ENCODE measurements at places on chromosomes 1 and 21.
A peak's percentile ranks its signal among the peaks of the same experiment; 100 is the strongest.

DNA sequence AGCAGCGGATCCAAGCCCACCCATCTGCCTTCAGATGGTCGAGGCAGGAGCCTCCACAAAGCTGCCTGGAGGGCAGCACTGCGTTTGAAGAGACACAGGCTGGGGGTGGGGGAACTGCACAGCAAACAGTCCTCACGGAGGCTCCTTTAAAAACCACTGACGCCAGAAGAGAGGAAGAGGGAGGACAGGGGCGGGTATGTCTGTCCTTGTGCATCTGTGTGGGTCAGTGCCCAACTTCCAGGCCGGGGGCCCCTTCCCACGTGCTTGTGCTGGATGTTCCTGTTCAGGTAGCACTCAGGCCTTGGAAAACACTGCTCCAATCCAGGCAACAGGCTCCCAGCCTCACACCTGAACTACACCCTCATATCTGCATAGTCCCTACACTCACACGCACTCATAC lies 7.7 kb downstream of the AHDC1 start:
- no peak for DNase-seq

GRCh38 chr21:38234395-38235142 lies 22.2 kb upstream of the KCNJ15 start:
- no peak for DNase-seq

DNA sequence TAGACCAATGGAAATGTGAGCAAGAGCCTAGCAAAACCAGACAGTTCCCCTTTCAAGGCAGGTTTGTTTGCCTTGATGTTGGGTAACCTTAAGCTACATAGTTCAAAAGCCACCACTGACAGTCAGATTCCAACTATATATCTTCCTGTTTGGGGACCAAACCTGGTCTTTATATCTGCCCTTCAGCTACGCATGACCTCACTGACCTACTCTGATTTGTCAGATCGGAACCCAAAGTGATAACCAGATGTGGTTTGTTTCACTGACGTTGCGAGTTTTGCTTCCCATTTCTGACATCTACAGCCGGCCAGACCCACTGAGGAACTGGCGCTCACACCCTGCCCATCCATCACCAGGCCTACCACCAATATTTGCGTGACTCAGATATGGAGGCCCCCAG lies 361.1 kb upstream of the CHRM3 start:
- DNase-seq: no peak

GRCh38 chr1:17725084-17725719 lies 29.9 kb upstream of the ACTL8 start:
- DNase-seq: no peak

- no peak for DNase-seq
Observed at GRCh38 chr1:94708299-94708685, 111.9 kb upstream of the SLC44A3 start.

GRCh38 chr1:109508001-109508872 lies 1.3 kb downstream of the AMIGO1 start:
- DNase-seq: no peak

DNA sequence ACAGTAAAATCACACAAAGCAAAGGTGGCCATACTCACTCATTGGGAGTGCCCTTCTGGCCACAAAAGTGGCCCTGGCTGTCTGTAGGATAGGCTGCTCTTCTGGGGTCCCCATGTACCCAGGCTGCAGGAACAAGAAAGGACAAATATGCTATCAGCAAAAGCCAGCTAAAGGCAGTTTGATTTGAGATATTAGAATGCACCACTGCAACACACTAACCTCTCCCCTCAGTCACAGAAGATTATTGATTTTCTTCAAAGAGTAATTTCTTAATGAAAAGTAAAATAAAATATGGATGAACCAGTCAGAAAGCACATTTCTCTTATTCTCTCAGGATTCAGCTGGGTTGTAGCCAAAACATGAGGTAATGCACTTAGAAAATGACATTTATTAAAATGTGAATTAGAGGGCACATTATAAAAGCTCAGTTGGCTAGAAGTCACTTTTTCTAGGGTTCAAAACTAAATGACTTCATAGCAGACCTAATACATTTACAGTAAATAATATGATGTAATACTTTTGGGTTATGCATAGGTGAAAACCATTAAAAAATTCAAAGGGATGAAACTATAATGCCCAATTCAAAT lies 140.8 kb downstream of the LHX8 start:
- DNase-seq: no peak

DNA sequence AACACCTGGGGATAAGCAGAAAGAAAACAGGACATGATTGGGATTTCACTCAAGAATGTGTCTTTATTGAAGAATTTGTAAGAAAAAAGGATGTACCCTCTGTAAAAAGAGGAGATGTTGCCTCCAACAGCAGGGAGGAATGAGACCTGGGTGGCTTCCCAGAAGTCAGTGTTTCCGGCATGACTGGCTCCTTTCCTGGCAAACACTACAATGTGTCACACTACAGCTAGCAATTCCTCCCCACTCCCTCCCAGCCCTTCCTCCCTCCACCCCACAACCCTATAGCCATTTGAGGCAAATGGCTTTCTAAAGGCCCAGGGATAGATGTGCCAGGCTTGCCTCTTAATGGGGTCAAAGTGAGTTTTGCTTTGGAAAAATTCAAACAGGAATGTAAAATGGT lies 11.5 kb upstream of the COL8A2 start:
- peak; percentile 82 for DNase-seq

DNA sequence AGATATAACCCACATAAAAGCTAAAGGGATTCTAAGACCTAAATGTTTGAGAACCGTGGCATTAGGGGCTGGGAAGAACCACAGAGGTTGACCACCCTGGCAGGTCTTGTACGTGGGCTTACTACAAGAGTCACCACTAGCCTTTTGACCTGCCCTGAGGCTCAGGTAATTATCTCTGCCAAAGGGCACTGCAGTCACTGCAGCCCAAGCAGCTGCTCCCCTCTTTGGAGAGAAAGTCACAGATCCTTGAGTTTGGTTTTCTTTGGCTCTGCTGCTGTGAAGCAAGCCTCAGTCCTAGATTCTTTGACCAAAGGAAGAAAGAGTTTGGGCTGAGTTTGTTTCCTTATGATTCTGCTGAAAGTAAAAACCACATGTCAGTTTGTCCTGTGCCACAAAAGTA lies 11.6 kb downstream of the PARK7 start:
- DNase-seq: no peak

GRCh38 chr1:228987736-228988506 lies 252.6 kb downstream of the RHOU start:
- no peak for DNase-seq

- DNase-seq: peak; percentile 38
Observed at GRCh38 chr1:85379203-85380136, 85.5 kb downstream of the DDAH1 start.

GRCh38 chr1:46535063-46535462 lies 16.4 kb downstream of the KNCN start:
- no peak for DNase-seq

DNA sequence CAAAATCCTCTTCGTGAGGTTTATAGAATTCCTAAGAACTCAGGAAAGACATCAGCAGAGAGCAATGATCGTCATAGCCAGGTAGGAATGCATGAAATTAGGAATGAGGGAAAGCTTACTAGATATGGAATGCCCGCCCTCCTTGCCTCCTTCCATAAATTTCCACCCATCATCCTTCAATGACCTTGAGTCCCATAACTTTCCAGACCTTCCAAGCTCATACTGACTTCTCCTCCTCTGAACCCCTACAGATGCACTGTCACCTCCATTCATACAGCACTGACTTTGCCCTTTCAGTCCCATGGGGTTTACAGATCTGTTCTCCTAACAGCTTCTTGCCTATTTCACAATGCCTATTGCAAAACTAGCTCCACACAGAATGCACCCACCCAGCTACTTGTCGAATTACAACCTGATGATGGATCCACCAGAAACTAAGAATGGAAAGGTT lies 23.8 kb upstream of the PPP1R15B start:
- DNase-seq: peak; percentile 97

DNA sequence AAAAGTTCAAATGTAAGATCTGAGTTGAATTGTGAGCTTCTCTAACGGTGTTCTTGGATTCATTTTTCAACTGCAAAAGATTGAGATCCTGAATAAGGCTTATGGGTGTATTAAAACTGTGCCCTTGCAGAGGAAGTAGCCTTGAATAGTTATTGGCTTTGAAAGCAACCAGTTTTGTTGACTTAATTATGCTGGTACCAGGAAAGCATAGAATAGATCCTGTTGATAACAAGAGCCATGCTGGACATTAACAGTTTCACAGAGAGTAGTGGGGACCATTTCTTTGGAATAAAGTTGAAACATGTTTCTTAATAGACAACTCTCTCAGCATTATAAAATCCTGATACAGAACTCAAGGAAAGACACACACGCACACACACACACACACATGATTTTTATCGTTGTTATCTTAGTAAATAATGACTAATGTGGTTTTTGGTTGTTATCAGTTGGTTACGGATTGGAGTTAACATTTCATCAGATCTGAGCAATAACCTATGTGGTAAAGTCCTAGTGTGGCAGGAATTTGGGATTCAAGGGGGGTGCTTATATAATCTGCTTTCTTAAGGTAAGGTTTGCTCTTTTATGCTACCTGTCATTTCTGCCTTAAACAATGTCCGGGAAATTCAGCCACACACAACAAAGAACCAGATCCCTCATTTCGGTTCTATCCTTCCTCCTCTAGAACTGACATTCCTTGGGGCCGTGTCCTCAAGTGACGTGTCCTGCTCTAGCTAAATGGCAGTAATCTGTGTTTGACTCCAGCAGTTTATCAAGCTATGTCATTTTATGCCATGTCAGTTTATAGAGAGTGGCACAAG lies 330.9 kb downstream of the CHRM3 start:
- no peak for DNase-seq

GRCh38 chr1:119380983-119381662 lies 12.5 kb downstream of the HAO2 start:
- DNase-seq: no peak

- no peak for DNase-seq
Observed at GRCh38 chr21:38455403-38455802, 42.9 kb downstream of the ERG start.

DNA sequence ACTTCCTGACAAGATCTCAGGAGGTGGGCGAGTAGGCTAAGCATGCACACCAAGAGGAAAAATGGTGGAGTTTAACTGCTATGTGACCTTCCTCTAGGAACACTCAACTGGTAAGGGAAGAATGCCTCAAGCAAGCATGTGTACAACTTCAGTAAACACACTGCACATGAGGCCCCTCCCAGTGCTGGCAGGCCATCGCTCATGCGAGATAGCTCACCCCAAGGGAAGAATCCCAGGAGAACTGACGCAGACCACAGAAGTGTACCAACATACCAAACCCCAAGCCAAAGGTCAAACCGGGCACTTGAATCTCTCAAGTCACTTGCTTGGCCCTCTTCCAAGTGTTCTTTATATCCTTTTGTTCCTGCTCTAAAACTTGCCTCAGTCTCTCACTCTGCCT lies 40.5 kb upstream of the GALNT2 start:
- no peak for DNase-seq

GRCh38 chr1:6824665-6825368 lies 39.6 kb downstream of the CAMTA1 start:
- DNase-seq: no peak

GRCh38 chr21:44929242-44929798 lies 8.6 kb upstream of the ITGB2 start:
- no peak for DNase-seq

DNA sequence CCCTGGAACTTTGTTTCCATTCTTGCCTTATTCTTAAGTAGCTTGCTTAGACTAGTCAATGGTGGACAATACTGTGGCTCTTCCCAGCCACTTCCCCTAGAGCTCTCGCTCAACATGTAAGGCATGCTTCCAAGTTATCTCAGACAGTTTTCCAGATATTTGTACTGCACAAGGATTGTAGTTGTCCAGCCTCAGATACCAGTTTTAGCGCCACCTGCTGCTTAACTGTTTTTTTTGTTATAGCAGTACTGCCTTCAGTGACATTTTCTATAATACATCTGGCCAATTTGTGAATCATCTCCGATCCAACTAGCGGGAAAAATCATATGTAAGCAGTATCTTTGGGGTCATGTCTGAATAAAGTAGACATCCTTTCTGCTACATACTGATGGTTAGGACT lies 346.7 kb upstream of the ADGRL4 start:
- DNase-seq: peak; percentile 42

- DNase-seq: no peak
Observed at GRCh38 chr1:227729144-227729880, 5.8 kb downstream of the JMJD4 start.

DNA sequence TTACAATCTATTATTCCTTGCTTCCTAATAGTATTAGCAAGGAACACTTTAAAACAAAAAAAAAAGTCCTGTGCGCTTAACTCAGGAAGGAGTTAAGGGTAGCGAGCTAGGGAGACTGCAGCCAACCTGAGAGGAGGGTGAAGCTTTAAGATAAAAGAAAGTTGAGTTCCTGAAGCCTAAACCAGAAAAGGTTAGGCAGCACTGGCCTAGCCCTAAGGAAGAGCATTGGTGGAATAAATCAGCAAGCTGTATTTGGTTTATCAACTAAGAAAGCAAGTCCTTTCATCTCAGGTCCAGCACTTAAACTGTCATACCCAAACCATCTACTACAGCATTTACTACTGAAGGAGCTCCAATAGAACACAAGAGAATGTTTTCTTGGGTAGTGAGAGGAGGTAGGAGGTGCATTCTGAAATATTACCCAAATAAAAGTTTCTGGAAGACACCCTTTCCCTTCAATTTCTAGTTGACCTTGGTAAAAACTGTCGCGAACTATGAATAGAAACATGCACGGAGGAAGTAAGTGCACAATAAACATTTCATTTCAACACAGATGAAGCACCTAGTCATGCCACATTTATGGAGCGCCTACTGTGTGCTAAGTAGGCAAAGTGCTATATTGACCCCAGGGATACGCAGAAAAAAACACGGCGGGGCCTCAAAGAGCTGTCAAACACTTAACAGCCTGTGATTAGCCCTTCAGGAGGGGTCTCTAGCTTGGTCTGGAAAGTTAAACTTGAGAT lies 1.3 kb downstream of the GLRX2 start:
- peak; percentile 38 for DNase-seq

- DNase-seq: no peak
Observed at GRCh38 chr21:46046471-46046870, 51.4 kb upstream of the COL6A2 start.

- DNase-seq: no peak
Observed at GRCh38 chr1:108893141-108893530, 16.4 kb downstream of the GPSM2 start.

DNA sequence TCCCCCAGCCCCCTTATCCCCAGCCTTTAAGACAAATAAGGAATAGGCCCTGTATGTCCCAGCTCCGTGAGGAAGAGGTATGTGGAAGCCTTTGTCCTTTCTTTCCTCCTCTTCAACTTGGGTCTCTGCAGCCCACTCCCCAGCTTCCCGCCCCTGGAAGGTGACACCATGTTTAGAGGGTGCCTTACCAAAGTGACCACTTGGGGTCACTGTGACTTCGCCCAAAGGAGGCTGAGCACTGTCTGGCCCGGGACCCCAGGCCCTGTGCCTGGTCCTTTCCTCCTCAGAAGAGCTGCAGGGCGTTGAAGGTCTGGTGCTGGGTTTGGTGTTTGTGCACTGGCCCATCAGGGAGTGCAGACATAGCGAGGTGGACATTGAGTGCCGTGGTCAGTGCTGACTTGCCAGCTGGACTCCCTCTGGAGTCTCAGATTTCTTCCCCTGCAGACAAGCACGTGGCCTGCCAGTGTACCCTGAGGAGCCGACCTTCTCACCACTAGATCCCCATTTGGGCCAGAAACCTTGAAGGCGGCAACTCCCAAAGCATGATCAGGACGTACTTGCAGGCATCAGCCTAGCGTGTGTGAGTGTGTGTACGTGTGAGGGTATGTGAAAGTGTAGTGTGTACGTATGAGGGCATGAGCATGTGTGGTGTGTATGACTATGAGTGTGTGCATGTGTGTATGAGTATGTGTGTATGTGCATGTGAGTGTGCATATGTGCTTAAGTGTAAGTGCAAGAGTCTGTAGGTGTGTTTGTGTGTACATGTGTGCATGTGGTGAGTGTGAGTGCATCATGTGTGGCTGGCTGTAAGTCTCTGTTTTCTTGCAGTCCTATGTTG lies 181.4 kb upstream of the KIAA0040 start:
- DNase-seq: peak; percentile 19

Measured in adipocyte (in vitro differentiated cells).